IPS DF 6.9 (cell line): ENCODE measurements at places on chromosomes 13 and 19.

DNA sequence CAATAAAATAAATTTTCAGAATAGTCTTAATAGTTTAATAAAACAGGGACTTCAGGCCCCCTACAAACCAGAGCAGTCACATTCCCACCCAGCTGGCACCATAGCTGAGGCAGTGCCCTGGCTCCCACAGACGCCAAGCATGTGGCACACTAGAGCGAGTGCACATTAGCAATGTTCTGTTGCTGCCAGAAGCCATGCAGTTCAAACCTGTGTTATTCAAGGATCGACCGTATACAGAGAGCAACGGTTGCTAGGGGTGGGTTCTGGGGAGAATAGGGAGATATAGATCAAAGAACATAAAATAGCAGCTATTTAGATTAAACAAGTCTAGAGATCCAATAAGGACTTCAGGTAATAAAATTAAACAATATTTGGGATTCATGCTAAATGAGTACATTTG is 419.3 kb upstream of the KLHL1 start:
- no peak for DNase-seq

GRCh38 chr19:47723581-47723940 is 10.3 kb downstream of the EHD2 start:
- DNase-seq = no peak

- DNase-seq = no peak
Observed at GRCh38 chr13:29909975-29910674, 59.7 kb upstream of the UBL3 start.

GRCh38 chr19:14367016-14367415 is 14.2 kb upstream of the ADGRE5 start:
- DNase-seq = no peak

- no peak for DNase-seq
Observed at GRCh38 chr19:9885077-9885552, 50.0 kb downstream of the PIN1 start.
